ENCODE measurements at places on chromosomes 3 and 15. TPM values are rescaled to one million over a fixed set of nuclear protein-coding genes. Genes with fewer than 3 reads are reported as not detected.

The FSD2 gene
- total RNA-seq = not detected

The SI gene
- not detected for total RNA-seq

The STRC gene
- 0.91 TPM for total RNA-seq

The KLF15 gene
- 3.3 TPM for total RNA-seq

DNA sequence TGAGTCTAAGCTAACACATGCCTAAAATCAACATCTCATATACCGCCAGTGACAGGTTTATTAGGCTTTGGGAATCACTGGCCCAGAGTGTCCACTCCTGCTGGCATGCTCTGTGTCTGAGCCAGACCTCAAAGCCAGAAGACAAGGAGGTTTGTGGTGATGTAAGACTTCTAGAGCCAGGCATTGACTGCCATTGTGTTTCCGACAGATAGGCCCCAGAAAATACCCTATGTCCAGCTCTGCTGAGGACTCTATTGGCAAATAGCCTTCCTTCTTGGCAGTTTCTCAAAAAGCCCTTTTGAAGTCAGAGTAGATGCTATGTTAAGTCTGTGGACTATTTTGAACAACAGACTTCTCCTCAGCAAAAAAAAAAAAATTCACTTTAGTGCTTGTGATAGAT is 181.9 kb upstream of the UBE2E1 start:
- no peak for DNase-seq

- no peak for DNase-seq
Observed at GRCh38 chr15:39804026-39804425, 21.4 kb upstream of the FSIP1 start.

DNA sequence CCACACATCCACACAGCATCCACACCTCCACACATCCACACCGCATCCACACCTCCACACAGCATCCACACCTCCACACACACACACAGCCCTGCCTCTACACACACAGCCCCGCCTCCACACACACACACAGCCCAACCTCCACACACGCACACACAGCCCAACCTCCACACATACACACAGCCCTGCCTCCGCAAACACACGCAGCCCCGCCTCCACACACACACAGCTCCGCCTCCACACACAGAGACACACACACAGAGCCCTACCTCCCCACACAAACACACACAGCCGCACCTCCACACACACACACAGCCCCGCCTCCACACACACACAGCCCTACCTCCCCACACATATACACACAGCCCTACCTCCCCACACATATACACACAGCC is 4.7 kb downstream of the MESP1 start:
- DNase-seq = no peak

DNA sequence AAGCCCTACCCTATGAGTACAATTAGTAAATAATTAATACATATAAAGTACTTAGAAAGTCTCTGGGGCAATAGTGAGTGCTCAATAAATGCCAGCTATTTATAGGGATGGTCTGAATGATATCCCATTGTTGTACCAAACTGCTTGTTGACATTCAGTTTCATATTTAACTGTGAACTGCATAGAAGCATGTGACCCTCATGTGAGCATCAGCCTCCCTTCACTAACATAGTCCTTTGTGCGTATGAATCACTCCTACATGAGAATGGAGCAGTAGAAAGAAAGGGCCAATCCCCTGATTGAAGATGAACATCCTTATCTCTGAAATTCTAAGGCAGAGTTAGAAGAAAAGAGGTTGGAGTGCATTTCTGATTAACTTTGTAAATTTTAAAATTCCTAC is 68.7 kb upstream of the ATP10A start:
- no peak for DNase-seq

Measured in HCT116 (cell line).